ENCODE measurements at places on chromosomes 7 and 10.
A peak's percentile ranks its signal among the peaks of the same experiment; 100 is the strongest.

DNA sequence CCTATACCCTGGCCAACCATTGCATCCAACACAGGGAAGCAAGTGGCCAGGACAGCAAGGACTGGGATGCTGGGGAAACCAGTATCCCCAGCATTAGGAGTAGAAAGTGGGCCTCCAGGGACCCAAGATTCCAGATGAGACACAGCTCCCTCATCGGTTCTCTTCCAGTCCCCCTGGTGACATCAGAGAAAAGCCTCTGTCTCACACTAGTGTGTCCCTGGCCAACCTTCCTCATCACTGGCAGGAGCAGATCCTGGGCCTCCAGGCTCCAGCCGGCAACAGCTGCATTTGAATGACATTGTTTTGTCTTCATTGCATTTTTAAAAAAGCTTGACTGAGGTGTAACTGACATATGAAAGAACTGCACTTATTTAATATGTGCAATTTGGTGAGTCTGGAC is 177.3 kb upstream of the LYZL2 start:
- no peak for DNase-seq

GRCh38 chr10:113961182-113962031 is 82.3 kb upstream of the ADRB1 start:
- DNase-seq: no peak

DNA sequence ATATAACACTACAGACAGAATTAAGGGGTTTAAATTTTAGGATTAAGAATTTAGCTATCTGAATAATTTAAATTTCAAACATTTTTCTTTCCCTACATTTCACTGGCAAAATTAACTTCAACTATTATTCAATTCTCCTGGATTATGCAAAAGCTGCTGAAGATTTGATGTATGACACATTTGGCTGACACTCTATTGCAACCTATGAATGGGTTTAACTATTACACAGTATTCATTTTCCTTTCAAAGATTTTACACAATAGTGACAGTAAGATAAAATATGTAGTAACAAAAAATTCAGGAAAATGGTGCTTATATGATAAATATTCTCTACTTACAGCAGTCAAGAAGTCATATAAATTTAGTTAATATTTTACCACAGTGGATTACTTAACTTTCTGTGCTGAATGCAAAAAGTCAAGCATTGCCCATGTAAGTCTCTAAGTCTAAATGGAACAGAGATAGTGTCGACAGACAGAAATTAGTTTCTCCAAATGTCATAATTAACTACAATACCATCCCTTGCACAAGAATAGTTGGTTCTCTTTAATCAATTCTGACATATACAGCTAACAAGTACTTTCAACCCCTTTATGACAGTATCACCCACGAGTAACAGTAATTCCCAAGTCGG is 194.1 kb upstream of the FRMD4A start:
- no peak for DNase-seq

DNA sequence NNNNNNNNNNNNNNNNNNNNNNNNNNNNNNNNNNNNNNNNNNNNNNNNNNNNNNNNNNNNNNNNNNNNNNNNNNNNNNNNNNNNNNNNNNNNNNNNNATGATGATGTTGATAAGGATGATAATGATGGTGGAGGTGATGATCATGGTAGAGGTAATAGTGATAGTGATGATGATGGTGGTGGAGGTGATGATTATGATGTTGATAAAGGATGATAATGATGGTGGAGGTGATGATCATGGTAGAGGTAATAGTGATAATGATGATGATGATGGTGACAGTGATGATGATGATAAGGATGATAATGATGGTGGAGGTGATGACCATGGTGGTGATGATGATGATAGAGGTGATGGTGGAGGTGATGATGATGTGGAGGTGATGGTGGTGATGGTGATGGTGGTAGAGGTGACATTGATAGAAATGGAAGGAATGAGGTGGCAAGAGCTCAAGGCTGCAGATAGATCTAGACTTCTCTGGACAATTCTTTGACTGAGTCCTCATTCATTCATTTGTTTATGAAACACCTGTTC is 47.8 kb downstream of the FAM20C start:
- no peak for DNase-seq

DNA sequence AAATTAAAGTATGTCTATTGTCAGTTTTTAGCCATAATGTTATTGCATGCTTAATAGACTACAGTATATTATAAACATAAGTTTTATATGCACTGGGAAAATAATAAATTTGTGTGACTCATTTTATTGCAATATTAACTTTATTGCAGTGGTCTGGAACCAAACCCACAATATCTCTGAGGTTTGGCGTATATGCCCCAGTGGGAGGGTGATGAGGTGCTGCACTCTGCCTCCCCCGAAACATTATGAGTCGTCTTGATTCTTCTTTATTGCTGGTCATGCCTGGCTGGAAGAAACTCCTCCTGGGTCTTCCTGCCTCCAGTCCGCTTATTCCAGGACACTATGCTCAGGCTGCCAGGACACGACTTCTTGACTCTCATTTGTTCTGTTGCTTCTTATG is 88.4 kb downstream of the MTPN start:
- no peak for DNase-seq

- peak; percentile 52 for DNase-seq
These were observed 105.9 kb upstream of the EEPD1 start for GRCh38 chr7:36047091-36047658.

- DNase-seq: no peak
These were observed 50.8 kb upstream of the SLC29A3 start for GRCh38 chr10:71268247-71268691.

GRCh38 chr10:130454543-130455000 is 318.4 kb downstream of the GLRX3 start:
- no peak for DNase-seq

- DNase-seq: no peak
These were observed 3.1 kb downstream of the SLC39A12 start for GRCh38 chr10:17954861-17955260.

GRCh38 chr7:2979201-2979631 is 64.5 kb downstream of the CARD11 start:
- DNase-seq: peak; percentile 82

DNA sequence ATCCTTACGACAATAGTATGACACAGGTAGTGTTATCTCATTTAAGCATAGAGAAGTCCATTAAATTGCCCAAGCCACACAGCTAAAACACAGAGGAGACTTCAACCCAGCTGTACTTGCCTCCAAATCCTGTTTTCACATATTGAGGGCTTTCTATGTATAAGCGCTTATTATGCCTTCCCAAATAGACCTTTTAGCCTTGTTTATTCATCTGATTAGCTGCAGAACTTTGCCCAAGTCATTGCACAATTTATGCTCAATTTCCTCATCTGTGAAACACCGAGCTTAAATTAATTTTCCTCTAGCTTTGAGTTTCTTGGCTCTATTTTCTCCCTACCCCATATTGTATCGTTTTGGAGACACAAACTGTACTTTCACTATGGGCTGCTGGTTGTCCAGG is 15.5 kb downstream of the NPS start:
- no peak for DNase-seq

DNA sequence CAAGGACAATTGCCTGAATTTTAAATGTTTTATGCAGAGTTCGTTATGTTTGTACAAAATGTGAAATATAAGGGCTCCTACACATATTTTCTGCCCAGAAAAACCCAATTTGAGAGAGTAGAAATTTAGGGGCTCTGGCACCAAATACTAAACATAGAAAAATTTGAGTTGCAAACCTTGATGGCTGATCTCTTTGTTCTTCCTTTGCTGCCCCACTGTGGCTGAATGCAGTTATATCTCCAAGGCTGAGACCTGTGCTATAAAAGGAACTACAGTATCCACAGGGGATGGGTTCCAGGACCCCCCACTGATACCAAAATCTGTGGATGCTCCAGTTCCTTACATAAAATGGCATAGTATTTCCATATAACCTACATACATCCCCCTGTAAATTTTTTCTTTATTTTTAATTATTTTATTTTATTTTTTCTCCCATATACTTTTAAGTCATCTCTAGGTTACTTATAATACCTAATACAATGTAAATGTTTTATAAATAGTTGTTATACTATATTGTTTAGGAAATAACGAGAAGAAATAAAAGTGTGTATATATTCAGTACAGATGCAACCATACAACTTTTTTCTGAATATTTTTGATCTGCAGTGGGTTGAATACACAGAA is 22.5 kb downstream of the CFAP43 start:
- DNase-seq: peak; percentile 73

- peak; percentile 78 for DNase-seq
These were observed 401 bp downstream of the LRRC27 start for GRCh38 chr10:132332433-132332754.

GRCh38 chr7:75983471-75984129 is 10.8 kb downstream of the TMEM120A start:
- no peak for DNase-seq

- peak; percentile 51 for DNase-seq
These were observed 25.2 kb upstream of the OTUD1 start for GRCh38 chr10:23413629-23414089.

GRCh38 chr10:50387007-50387731 is 135.9 kb upstream of the ASAH2 start:
- no peak for DNase-seq

GRCh38 chr7:1670894-1671593 is 967 bp downstream of the ELFN1 start:
- no peak for DNase-seq

- no peak for DNase-seq
These were observed 64.0 kb upstream of the RAB11FIP2 start for GRCh38 chr10:118110750-118111149.

DNA sequence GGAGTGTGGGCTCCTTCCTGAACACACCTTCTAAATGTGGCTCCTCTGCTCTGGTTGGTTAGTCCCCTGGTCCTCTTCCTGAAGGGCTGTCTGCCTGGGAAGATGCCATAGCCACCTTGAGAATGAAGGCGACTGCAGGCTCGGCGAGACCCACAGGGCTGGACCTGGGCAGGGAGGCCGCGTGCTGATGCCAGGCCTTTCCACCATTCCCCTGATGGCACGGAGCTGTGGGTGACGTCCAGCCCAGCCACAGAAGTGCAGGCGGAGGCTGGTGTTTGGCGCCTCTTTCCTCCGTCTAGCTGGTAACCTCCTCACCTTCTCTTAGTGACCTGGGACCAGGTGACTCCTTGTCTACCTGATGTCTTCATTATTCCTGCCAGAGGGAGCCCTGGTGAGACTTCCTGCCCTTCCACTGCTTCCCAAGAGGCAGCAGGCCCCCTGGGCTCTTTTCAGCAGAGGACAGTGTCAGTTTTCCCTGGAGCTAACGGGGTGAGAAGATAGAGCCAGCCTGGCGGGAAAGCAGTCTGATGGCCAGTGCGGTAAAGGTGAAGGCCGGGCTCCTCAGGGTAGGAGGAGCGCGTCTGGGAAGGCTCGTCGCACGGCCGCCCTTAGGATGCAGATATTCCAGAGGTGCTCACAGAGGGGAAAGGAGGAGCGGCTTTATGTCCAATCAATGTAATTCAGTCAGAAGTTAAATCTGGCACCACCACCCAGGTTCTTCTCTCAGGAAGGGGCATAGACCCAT is 34.9 kb downstream of the GBX1 start:
- no peak for DNase-seq

GRCh38 chr7:22587322-22587721 is 87.3 kb upstream of the STEAP1B start:
- DNase-seq: no peak

DNA sequence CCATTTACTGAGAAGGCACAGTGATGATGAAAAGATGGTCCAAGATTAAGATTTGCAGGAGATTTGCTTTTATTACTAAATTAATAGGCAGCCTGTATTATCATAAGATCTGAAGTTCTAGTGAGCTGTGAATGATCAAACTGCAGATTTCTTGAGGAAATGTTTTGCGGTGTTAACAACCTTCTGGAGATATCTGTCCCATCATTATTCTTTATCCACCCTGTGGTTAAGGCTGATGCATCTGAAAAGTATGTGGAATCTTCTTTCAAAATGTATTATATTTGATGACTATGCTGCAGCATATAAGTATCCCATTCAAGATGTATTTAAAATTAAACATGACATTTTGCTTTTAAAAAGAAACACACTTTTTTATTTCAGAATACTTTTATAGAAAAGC is 150.3 kb downstream of the POLR1F start:
- no peak for DNase-seq

DNA sequence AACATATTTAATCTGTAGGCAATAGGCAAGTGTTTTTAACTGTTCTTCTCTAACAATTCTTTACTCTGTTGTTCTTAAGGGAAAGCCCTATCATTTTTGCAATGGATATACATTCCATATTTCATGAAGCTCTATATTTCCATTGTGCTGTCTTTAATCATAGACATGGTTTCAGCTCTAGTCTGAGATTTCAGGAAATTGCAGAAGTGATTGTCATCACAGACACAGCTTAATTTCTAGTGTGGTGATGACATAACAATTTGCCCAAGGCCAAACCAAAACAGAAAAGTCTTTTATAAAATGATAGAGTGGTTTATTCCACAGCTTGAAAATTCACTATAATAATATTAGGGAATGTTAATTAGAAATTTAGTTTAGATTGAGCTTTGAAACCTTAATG is 494.1 kb upstream of the SEMA3A start:
- DNase-seq: no peak

DNA sequence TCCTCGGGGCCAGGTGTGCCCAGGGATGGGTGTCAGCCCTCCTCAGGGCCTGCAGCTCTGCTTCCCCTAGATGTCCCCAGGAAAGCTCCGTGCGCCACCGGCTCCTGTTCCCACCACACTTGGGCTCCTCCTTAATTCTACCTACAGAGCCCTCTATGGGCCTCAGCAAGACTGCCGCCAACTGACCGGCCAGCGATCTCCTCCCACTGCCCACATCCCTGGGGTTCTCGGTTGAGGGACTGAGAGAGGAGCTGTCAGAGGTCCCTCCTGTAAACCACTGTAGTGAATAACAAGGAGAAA is 5.3 kb upstream of the LDB3 start:
- DNase-seq: no peak

GRCh38 chr10:69327463-69328379 is 49.4 kb downstream of the HK1 start:
- peak; percentile 72 for DNase-seq

Measured in Karpas-422 (cell line).